ENCODE measurements at places on chromosomes 5 and 9. TPM values are rescaled to one million over a fixed set of nuclear protein-coding genes. Genes with fewer than 3 reads are reported as not detected.

Gene DDX4
- not detected for total RNA-seq

Gene HSPB3
- total RNA-seq: 2.4 TPM

Gene FOXD4L3
- total RNA-seq: not detected

Gene TRAF1
- 0.95 TPM for total RNA-seq

All from A172 (cell line).